Glutamatergic neuron (in vitro differentiated cells): ENCODE measurements at places on chromosomes 5 and 9. TPM values are rescaled to one million over a fixed set of nuclear protein-coding genes. Genes with fewer than 3 reads are reported as not detected.

DNA sequence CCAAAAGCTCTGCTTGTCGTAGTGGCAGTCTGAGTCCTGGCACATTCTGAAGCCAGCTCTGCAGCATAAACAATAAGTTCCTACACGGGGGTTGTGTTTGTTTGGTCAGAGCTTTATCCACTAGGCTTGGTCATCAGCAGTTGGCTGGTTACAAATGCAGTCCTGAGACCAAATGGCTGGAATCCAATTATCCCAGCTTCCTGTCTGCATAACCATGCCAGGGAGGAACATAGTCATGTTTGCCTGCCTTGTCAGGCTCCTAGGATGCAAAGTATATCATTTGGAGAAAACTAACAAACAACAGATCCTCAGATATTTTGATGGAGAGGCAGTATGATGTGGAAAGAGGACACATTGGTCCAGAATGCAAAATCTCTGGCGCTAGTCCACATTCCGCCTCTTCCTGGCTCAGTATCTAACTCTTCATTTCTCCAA is 85.8 kb downstream of the FBXO38 start:
- DNase-seq: no peak

The PCDHGA6 gene
- total RNA-seq: 6.3 TPM

DNA sequence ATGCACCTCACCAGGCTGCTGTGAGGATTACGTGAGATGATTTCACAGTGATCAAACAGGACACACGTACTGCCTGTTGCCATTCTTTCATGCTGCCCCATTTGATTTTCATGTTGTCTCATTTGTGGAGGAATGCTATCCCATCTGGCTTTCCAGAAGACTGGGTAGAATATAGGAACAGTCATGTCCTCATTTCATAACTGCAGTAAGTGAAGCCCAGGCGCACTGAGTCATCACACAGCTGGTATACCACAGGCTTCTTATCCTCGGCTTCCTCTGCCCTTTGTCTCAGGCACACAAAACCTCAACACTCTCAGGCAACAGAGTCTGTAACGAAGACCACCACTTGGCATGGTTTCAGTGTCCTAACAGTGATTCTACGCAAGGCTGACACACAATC is 62.3 kb downstream of the LHFPL2 start:
- no peak for DNase-seq

- no peak for DNase-seq
These were observed 26.3 kb upstream of the SHOC1 start for GRCh38 chr9:111821006-111821528.

The FOXD4L5 gene
- total RNA-seq: not detected

The CIZ1 gene
- 174 TPM for total RNA-seq
